ENCODE measurements at places on chromosomes 13 and 19.

- no peak for DNase-seq
Measured at GRCh38 chr13:32720026-32720425, 133.8 kb downstream of the PDS5B start.

- no peak for DNase-seq
Measured at GRCh38 chr13:33633701-33634545, 184.0 kb upstream of the RFC3 start.

DNA sequence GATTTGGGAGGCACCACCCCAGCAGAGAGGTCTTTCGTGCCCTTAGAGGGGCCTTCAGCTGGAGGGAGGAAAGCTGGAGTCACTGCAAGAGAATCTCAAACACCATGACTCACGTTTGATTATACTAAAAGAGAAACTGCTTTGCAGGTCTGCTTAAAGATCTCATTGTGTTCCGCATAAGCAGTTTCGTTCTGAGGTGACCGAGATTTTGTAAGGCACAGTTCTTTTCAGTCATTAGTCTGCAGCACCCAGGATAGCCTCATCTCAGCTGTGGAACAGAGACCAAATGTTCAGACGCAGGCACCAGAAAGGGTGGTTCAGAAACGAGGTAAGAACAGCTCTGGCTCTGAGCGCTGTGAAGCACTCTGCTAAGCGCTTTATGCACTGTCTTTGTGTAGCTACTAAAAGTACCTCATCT, 71.2 kb upstream of the GTF3A start:
- DNase-seq, result no peak

DNA sequence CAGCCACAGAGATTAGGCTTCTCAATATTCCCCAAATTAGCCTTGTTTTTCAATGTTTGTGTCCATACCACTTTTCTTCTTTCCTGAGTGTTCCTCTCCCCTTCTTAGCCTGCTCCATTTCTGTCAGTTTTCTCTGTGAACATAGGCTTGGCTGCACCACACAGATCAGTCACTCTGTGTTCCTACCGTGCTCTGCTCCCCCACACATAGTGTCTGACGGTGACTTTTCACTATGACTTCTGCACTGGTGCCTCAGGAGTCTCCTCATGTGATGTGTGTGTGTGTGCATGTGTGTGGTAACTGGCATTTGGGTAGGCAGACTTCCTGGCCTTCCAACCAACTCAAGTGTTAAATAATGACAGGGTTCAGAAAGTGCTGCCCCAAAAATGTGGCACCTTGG, 47.9 kb upstream of the MYCBP2 start:
- no peak for DNase-seq

- DNase-seq, result no peak
Measured at GRCh38 chr13:101140087-101140770, 276.1 kb downstream of the NALCN start.

DNA sequence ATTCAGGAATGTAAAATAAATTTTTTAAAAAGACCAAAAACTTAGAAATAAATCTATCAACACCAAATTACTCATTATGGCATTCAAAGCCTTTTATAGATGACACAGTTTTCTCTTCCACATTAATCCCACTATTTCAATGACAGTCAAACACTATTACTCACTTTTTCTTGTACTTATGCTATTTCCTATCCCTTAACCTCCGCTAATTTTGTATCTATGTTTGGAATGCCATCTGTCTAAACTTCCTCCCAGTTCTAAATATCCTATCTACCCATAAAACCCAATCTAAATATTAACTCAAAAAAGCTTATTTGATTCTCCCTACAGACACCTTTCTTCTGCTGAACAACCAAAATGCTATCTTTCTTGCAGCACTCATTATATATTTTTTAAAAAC, 203.5 kb downstream of the ENOX1 start:
- DNase-seq, result no peak

GRCh38 chr19:58581227-58582141, 8.3 kb upstream of the MZF1 start:
- DNase-seq, result peak; percentile 84

- no peak for DNase-seq
Measured at GRCh38 chr13:26529441-26529840, 28.0 kb upstream of the WASF3 start.

GRCh38 chr19:35260694-35261304, 8.0 kb upstream of the USF2 start:
- DNase-seq, result no peak

DNA sequence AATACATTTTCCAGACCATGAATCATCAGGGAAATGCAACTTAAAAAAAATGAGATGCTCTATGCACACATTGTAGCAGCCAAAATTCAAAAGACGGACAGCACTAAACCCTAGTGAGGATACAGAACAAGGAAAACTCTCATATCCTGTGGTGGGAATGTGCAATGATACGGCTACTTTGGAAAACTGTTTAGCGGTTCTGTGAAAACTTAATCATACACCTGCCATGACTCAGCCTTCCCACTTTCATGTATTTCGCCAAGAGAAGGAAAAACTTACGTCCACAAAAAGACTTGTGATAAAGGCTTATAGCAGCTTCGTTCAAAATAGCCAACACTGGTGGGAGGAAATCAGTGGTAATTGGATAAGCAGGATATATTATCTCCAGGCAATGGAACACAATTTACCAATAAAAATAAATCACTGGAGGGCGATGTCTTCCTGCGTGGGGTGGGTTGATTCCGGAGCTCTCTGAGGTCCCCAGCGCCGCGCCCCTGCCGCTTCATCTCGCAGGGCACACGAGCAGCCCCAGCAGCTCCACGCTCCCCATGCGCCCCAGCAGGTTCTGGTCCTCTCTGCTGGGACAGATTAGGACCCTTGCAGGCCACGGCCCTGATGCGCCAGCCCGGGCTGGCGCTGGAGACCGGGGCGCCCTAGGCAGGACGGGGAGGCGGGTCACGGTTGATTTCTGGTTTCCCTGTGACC, 97.2 kb upstream of the ARHGEF7 start:
- DNase-seq, result no peak
